ENCODE measurements at places on chromosomes 1 and 21.
A peak's percentile ranks its signal among the peaks of the same experiment; 100 is the strongest.

GRCh38 chr1:171817511-171818265 is 23.6 kb upstream of the DNM3 start:
- no peak overlapping the region for H3K27ac ChIP-seq
- no peaks in the 10 kb centered on the region for H3K4me1 ChIP-seq
- no peak for DNase-seq
- no peak overlapping the region for H3K4me3 ChIP-seq
- H3K36me3 ChIP-seq, result no peaks in the 10 kb centered on the region

GRCh38 chr1:53728702-53729455 is 10.1 kb downstream of the GLIS1 start:
- H3K4me3 ChIP-seq, result no peak overlapping the region
- no peak overlapping the region for H3K27ac ChIP-seq
- no peak for DNase-seq

DNA sequence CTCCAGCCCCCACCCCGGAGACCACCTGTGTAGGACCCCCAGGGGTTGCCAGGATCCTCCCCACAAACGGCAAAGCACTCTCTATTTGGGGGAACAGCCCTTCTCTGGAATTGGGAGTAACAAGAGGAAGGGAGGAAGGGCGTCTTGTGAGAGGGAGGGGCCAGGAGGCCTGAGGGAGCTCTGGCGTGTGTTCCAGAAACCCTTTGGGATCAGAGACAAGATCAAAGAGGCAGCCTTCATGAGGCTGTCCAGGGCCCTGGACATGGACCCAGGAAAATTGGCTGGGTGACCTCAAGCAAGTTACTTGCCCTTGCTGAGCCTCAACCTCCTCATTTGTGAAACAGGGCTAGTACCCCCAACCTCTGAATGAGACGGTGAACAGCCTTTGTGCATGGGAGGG is 18.1 kb upstream of the ECE1 start:
- H3K4me1 ChIP-seq, result no peaks in the 10 kb centered on the region
- no peak overlapping the region for H3K4me3 ChIP-seq
- H3K36me3 ChIP-seq, result no peaks in the 10 kb centered on the region
- DNase-seq, result no peak
- no peaks in the 10 kb centered on the region for H3K27me3 ChIP-seq
- H3K27ac ChIP-seq, result no peak overlapping the region

- peaks cover 51% of the 10 kb centered on the region for H3K36me3 ChIP-seq
- no peaks in the 10 kb centered on the region for H3K27me3 ChIP-seq
- no peak overlapping the region for H3K4me3 ChIP-seq
- H3K4me1 ChIP-seq, result no peaks in the 10 kb centered on the region
Observed at GRCh38 chr1:228314315-228314657, 92.3 kb downstream of the TRIM11 start.

DNA sequence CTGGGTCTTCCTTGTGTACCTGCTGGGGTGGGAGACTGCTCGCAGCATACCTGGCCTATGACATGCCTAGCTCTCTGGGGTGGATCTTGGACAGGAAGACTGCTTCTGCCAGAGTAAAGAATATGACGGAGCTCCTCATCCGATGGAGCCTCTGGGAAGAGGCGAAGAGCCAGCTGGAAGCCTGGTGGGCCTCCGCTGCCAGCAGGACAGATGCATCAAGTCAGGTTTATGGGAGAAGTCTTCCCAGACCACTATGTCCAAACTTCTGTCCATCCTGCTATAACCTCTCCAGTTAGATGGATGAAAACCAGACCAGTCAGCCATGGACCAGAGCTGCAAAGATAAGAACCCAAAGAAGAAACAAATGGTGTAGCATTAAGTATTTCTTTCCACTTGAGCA is 27.7 kb upstream of the NGF start:
- no peaks in the 10 kb centered on the region for H3K36me3 ChIP-seq
- H3K4me3 ChIP-seq, result no peak overlapping the region
- no peaks in the 10 kb centered on the region for H3K27me3 ChIP-seq
- no peaks in the 10 kb centered on the region for H3K4me1 ChIP-seq

- H3K27ac ChIP-seq, result peak overlapping the region; percentile 94
- no peak for DNase-seq
- no peak overlapping the region for H3K4me3 ChIP-seq
- H3K27me3 ChIP-seq, result no peaks in the 10 kb centered on the region
Observed at GRCh38 chr21:35016071-35016470, 33.0 kb downstream of the RUNX1 start.

DNA sequence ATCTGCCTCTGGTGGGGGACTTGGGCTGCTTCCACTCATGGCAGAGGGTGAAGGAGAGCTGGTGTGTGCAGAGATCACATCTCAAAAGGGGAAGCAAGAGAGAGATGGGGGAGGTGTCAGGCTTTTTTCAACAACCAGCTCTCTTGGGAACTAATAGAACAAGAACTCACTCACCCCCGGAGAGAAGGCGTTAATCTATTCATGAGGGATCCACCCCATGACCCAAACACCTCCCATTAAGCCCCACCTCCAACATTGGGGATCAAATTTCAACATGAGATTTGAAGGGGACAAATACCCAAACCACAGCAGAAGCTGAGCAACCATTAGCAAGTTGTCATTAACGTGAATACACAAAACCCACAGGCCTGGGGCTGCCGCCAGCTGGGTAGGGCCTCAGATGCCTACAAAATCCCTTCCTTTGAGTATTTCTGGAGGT is 12.0 kb upstream of the VWA5B1 start:
- peaks cover 20% of the 10 kb centered on the region for H3K27me3 ChIP-seq
- no peak for DNase-seq
- no peak overlapping the region for H3K4me3 ChIP-seq
- H3K27ac ChIP-seq, result no peak overlapping the region
- H3K36me3 ChIP-seq, result no peaks in the 10 kb centered on the region

DNA sequence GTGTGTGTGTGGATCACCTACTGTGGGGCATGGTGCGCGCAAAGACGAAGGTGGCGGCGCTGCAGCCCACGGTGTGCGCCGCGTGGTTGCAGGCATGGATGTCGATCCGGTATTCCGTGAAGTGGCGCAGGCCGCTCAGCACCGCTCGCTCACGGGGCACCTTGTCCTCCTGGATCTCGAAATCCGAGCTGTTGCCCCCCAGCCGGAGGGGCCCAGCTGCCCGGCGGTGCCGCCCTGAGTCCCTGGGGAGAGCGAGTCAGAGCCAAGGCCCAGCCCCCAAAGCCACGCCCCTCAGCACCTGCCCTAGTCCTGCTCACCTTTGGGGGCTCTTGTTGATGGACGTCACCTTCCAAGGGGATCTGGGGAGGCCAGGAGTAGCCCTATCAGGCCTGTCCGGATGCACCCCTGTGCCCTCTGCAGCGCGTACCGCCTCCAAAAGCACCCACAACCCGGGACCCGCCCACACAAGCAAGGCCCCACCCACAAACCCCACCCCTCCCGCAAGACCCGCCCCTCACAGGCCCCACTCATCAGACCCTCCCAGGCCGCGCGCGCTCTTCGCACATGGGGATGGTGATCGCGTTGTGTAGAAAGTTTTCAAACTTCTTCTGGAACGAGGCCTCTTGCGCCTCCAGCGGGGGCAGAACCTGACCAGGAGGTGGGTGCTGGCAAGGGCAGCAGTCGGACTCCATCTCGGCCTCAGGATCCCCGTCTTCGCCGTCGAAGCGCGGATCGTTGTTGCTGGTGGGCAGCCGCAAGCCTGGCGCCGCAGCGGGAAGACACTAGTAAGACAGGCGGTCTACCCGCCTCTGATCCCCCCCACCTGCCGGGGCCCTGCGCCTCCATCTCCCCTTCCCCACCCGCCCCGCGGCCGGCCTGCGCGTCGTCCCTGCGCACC is 13.6 kb downstream of the INSRR start:
- H3K27ac ChIP-seq, result no peak overlapping the region
- DNase-seq, result no peak
- H3K27me3 ChIP-seq, result peaks cover 5% of the 10 kb centered on the region
- H3K36me3 ChIP-seq, result no peaks in the 10 kb centered on the region

DNA sequence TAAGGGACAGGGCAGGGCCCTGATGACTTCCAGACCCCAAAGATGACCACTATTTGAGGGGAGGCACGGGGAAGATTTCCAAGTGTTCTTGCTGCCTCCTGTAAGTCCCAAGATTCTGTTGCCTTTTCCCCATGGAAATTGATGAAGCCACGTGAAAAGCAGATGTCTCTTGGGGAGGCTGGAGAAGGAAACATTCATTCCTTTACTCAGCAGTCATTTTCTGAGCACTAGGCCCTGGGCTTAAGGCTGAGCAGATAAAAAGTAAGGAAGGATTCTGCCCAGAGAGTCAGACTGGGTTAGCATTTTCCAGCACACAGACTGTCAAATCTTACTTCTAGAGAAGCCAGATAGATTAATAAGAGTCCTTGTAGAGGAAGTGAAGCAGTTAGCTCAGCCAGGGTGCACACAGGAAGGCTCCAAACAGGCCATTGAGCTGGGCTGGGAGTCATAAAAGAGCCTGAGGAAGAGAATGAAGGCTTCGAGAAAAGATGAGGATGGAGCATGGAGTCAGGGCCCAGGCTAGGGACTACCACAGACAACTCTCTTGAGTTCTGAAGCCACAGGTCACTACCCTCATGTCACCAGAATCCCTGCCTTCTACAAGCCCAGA is 10.1 kb downstream of the EXTL1 start:
- peaks cover 23% of the 10 kb centered on the region for H3K4me1 ChIP-seq
- H3K4me3 ChIP-seq, result no peak overlapping the region
- no peak overlapping the region for H3K27ac ChIP-seq
- H3K36me3 ChIP-seq, result no peaks in the 10 kb centered on the region
- no peaks in the 10 kb centered on the region for H3K27me3 ChIP-seq

- no peaks in the 10 kb centered on the region for H3K4me1 ChIP-seq
- no peaks in the 10 kb centered on the region for H3K36me3 ChIP-seq
- H3K4me3 ChIP-seq, result no peak overlapping the region
Observed at GRCh38 chr1:17922833-17923232, 167.7 kb downstream of the ACTL8 start.

DNA sequence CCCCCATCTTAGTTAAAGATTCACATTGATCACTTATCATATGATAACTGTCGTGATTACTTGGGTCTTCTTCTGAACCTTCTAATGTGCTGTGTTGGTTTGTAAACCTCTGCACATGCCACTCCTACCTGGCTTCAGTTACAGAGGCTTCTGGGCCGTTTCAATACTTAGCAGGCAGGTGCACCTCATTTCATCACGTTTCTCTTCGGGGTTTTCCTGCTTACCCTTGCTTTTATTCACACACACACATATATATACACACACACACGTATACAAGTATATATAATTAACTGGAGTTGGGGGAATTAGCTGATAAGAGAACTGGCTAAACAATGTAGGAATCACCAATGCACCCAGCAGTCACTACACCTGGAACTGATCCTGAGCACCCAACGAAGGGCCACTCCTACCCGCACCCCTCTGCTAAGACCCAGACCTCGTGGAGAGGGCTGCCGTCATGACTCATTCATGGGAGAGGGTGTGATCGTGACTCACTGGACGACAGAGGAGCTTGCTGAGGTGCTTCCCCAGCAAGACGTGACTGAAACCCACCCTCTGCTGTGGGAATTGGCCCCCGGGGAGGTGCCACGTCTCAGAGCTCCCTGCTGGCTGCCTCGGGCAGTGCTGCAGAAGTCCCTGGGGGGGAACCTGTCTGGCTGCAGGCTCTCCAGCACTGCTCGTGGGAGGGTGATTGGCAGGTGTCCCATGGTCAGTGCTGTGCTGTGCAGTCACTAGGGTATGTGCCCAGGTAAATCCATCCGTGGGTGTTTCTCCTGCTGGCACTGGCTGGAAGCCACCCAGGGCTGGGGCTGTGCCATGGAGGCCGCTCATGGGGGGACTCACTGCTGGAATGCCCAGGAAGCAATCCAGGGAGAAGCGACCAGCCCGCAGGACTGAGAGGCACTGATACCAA is 166.6 kb downstream of the DYRK1A start:
- no peaks in the 10 kb centered on the region for H3K4me1 ChIP-seq
- H3K27me3 ChIP-seq, result peaks cover 11% of the 10 kb centered on the region
- no peak for DNase-seq
- H3K36me3 ChIP-seq, result no peaks in the 10 kb centered on the region

DNA sequence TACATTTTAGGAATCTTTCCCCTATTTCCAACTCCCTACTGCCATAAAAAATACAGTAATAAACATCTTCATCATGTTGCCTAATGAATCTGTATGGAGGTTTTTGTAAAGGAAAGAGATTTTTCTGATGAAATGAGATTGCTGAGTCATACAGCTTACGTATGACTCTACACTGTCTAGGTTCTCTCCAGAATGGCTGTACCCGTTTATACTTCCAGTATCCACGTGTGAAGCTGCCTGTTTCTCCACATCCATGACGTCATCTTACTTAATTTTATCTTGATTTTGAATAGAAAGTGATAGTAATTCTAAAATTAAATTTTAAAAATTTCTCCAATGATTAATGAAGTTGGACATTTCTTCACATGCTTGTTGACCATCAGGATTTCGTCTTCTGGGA is 103.7 kb downstream of the COQ8A start:
- DNase-seq, result no peak
- no peaks in the 10 kb centered on the region for H3K4me1 ChIP-seq
- H3K27me3 ChIP-seq, result peaks cover 5% of the 10 kb centered on the region
- no peak overlapping the region for H3K4me3 ChIP-seq
- no peaks in the 10 kb centered on the region for H3K36me3 ChIP-seq

- H3K4me1 ChIP-seq, result peaks cover 37% of the 10 kb centered on the region
- no peak for DNase-seq
- H3K27ac ChIP-seq, result no peak overlapping the region
- H3K27me3 ChIP-seq, result no peaks in the 10 kb centered on the region
- no peak overlapping the region for H3K4me3 ChIP-seq
Observed at GRCh38 chr1:31299365-31299764, 2.5 kb downstream of the ZCCHC17 start.

DNA sequence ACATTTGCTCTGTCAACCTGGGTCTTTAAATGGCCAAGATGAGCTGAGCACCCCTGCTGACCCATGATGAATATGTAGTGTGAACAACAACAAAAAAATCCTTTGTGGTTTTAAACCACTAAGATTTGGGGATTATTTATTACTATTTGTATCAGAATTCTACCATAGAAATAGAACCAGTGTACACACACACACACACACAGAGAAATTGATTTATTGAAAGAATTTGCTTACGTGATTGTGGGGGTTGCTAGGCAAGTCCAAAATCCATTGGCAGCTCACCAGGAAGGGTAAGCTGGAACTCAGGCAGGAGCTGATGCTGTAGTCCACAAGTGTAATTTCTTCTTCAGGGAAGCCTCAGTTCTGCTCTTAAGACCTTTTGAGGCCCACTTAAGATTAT is 82.5 kb upstream of the MAP1LC3C start:
- no peak overlapping the region for H3K27ac ChIP-seq
- H3K4me3 ChIP-seq, result no peak overlapping the region
- H3K27me3 ChIP-seq, result no peaks in the 10 kb centered on the region
- no peak for DNase-seq

- no peaks in the 10 kb centered on the region for H3K27me3 ChIP-seq
- no peak overlapping the region for H3K4me3 ChIP-seq
- H3K4me1 ChIP-seq, result no peaks in the 10 kb centered on the region
- H3K27ac ChIP-seq, result no peak overlapping the region
- peaks cover 53% of the 10 kb centered on the region for H3K36me3 ChIP-seq
Observed at GRCh38 chr1:243291292-243291691, 35.5 kb downstream of the SDCCAG8 start.

GRCh38 chr1:18795002-18795689 is 64.3 kb downstream of the TAS1R2 start:
- H3K27me3 ChIP-seq, result no peaks in the 10 kb centered on the region
- no peaks in the 10 kb centered on the region for H3K36me3 ChIP-seq

All from DND-41 (cell line).